Stimulated activated CD8-positive, alpha-beta memory T cell treated with anti-CD3 and anti-CD28 coated beads, Interleukin-4, amount 100 ng/mL, for 4 hours (primary cell): ENCODE measurements at places on chromosomes 7 and 10.

GRCh38 chr7:31302356-31302755 is 38.2 kb downstream of the NEUROD6 start:
- DNase-seq: no peak

- DNase-seq: no peak
Observed at GRCh38 chr7:803243-803635, 29.0 kb upstream of the SUN1 start.

DNA sequence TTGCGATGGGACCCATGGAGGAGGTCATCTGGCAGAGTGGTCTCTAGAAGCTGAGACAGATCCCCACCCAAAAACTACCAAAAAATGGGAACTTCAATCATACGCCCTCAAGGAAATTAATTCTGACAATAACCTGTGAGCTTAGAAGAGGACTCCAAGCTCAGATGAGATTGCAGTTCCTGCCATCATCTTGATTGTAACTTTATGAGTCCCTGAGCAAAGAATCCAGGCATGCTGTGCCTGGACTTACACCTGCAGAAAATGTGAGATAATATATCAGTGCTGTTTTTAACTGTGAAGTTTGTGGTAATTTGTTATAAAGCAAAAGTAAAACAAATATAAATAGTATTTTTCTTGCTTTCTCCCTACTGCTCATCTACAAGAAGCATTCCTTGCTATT is 299.6 kb upstream of the MBL2 start:
- DNase-seq: no peak

- DNase-seq: no peak
Observed at GRCh38 chr10:132884041-132884440, 58.3 kb downstream of the CFAP46 start.

GRCh38 chr7:85757348-85757747 is 570.5 kb upstream of the SEMA3D start:
- DNase-seq: no peak

DNA sequence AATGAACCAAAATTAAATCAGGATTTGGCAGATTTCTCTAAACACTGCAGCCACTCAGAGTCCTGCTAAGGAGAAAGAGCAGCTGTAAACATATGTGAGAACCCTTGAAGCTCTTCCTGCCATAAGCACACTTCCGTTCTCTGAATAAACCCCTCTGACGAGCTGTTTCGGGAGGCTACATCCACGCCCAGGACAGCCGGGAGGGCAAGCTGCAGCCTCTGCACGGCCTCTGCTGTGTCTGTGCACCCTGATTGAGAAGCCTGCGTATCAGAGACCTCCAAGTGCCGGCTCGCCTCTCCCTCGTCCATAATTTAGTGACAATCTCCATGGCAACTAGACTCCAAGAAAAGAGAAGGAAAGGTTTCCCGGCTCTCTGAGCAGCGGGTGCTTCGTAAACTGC is 114.4 kb downstream of the PTPRN2 start:
- no peak for DNase-seq

DNA sequence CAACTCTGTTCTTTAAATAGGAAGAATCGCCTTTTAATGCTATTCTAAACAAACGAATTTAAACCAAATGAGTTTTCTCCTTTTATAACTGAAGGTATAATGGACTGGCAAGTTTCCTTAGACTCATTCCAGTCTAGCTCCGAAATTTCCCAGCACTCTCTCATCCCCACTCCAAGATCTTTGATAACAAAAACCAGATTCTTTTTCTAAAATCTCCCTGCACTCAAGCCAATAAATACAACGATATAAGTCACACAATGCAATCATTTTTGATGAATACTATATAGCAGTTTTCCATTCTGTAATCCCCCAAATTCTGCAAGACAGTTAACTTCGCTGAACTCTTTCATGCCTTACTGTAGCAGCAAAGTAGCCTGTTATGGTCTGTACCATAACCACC is 1.9 kb downstream of the OGA start:
- DNase-seq: no peak

- DNase-seq: no peak
Observed at GRCh38 chr10:427761-428519, 261.5 kb downstream of the DIP2C start.

GRCh38 chr10:101063548-101064414 is 2.0 kb downstream of the KAZALD1 start:
- DNase-seq: no peak

DNA sequence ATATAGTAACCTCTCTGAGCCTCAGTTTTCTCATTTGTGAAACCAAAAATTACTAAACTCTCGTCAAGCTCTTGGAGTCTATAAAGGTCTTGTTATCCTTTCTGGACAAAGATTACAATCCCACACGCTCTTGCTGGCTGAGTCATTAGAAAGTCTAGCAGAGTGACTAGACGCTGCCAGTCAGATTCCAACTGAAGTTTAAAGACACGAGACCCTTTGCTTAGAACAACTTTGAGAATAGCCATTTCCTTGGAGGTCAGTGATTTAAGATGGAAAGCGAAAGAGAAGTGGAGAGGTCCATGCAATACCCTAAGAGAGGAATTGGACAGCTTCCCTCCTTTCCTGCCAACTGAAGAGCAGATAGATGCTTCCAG is 119.5 kb downstream of the APBB1IP start:
- no peak for DNase-seq

- no peak for DNase-seq
Observed at GRCh38 chr7:19939746-19940145, 166.3 kb upstream of the TMEM196 start.

DNA sequence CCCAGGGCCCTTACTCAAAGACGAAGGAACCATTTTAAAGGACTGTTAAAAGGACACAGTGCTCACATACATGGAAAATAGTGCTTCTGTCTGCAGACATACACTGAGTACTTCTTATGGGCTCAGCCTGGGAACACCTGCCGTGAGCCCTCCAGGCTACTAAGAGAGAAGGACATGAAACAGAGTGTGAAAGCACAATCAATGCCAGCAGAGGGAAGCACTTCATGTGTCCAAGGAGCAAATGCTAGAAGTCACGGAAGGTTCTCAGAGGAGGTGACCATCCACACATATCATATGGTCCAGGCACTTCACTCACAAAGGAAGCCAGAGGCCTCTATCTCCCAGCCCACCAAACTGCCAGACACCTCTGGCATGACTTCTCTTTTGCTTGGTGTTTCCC is 15.5 kb downstream of the ELMO1 start:
- DNase-seq: no peak

GRCh38 chr7:28848906-28849305 is 109.2 kb downstream of the TRIL start:
- no peak for DNase-seq

GRCh38 chr7:28855538-28856217 is 102.5 kb downstream of the TRIL start:
- DNase-seq: no peak

- DNase-seq: no peak
Observed at GRCh38 chr7:85226361-85227085, 39.7 kb upstream of the SEMA3D start.

- no peak for DNase-seq
Observed at GRCh38 chr10:104199567-104199966, 32.6 kb downstream of the CFAP43 start.

DNA sequence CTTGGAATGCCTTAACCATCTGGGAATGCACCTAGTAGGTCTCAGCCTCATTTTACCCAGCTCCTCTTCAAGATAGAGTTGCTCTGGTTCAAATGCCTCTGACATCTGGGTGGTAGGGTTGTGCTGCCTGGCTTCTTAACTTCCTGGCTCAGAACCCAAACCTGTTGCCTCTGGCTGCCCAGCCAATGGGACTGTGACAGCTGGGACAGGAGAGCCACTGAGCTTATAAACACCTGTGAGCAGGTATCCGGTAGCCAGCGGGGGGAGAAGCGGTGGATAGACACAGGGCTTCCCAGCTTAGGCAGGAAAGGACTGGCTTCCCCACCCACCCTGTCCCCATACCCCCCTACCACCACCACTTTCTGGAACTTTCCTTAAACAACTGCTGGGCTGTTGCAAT is 115.8 kb upstream of the CARD11 start:
- no peak for DNase-seq

DNA sequence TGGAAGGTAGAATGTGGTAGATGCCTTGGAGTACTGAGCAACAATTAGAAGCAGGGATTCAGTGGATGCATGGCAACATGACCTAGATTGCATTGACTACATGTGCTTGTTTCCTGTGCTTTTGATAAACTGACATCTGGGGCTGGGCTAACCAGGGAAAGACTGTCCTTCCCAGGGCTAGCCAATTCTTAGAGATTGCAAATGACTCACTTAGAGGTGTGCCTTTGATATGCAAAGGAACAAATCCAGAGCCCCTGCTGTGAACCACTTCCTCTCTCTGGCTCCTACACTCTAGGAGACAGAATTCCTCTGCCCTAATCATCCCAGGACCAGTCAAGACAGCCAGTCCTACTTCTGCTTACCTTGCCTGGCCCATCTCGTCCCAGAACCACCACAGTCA is 651.5 kb downstream of the LRMDA start:
- DNase-seq: no peak

DNA sequence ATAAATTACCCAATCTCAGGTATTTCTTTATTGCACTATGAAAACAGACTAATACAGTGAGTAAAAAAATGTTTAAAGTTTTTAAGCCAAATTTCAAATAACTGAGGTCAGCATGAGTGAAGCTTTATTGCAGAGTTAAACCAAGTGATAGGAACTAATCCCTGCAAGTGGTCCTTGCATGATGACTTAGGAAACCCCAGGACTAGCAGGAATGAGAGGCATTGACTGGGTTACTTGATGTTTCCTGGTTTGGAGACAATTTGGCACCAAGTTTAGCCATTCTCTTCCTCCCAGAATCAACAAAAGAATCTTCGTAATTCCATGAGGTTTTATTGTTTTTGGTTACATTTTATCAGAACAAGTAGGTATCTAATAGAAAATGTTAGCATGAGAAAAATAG is 194.2 kb downstream of the BICC1 start:
- DNase-seq: no peak

- no peak for DNase-seq
Observed at GRCh38 chr10:130362308-130362761, 226.1 kb downstream of the GLRX3 start.

- no peak for DNase-seq
Observed at GRCh38 chr10:12130237-12130872, 878 bp downstream of the SEC61A2 start.

- no peak for DNase-seq
Observed at GRCh38 chr7:25894002-25894901, 257.7 kb upstream of the NFE2L3 start.

DNA sequence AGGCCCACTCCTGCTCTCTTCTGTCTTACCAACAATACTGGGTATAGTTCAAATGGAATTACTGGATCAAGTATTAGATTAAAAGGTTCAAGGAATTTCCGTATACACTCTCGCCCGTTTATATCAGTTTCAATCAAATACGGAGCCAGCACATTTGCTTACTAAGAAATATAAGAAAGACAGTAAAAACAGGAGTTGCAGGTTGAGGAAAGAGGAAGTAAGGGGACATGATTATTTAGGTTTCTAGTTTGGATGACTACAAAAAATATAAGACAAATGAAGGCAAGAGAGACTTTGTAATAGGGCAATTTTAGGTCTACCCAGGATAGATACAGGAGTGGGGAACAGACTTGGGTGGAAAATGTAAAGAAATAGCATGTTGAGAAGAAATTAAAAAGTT is 109.9 kb upstream of the ABI1 start:
- DNase-seq: no peak

DNA sequence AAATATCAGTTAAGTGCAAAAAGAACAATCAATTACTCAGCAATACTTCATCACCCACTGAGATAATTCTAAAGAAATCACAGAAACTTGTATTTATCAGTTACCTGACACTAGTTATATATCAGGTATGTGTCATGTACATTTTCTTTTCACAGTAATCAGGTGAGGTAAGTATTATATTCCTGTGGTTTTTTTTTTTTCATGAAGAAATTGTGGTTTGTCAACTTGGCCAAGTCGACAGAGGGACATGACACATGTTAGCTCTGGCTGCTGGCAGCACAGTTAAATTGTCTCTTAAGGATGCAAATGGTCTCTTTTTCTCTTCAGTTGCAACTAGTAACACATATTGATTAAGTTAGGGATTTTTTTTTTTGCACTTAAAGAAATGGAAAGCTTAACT is 13.7 kb upstream of the GPR141 start:
- no peak for DNase-seq
